ENCODE measurements at places on chromosomes 7 and 10.

- no peak for DNase-seq
These were observed 42.2 kb downstream of the ZWINT start for GRCh38 chr10:56318816-56319215.

GRCh38 chr7:31119249-31119648 lies 67.1 kb downstream of the ADCYAP1R1 start:
- DNase-seq, result no peak

- peak; percentile 40 for DNase-seq
These were observed 154.8 kb downstream of the CCDC3 start for GRCh38 chr10:12846718-12847117.

DNA sequence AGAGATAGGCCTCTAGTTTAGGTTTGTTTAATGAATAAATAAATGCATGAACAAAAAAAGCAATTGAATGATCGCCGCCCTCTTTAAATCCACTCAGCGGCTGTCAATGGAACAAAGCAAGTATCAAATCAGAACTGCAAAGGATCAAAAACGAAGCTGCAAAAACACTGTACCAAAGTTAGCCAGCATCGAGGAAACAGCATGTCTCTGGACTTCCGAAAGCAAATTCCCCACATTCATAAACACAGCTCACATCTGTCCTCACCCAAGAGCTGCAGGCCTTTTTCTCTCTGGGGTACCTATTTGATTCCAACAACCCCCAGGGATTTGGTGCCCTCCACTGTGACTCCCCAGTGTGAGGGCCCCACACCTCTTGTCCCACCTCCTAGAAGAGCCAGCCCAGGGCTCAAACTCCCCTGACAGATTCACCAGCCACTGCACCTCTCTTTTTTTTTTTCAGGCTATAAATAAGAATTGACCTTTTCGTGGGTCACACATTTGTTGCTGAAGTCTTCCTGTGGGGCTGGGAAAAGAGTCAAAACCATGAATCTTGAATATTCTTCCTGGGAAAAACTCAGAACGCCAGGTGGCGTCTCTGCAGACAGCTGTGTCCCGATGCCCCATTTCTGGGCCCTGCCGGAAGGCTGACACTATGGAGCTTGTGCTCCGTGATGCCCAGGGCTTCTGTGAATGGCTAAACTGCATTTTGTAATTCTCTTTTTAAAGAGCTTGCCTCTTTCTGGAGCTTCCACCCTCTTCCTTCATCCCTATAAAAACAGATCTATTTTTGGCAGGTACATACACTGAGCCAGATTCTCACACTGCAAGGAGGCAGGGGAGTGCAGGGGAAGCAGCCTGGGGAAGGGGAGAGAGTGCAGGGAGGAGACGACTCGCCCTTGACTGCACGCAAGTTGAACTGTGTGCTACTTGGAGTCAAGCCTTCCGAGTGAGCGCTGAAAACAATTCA lies 51.7 kb downstream of the HSPA12A start:
- DNase-seq, result peak; percentile 17

- DNase-seq, result no peak
These were observed 294.4 kb upstream of the NPVF start for GRCh38 chr7:25522727-25523126.

DNA sequence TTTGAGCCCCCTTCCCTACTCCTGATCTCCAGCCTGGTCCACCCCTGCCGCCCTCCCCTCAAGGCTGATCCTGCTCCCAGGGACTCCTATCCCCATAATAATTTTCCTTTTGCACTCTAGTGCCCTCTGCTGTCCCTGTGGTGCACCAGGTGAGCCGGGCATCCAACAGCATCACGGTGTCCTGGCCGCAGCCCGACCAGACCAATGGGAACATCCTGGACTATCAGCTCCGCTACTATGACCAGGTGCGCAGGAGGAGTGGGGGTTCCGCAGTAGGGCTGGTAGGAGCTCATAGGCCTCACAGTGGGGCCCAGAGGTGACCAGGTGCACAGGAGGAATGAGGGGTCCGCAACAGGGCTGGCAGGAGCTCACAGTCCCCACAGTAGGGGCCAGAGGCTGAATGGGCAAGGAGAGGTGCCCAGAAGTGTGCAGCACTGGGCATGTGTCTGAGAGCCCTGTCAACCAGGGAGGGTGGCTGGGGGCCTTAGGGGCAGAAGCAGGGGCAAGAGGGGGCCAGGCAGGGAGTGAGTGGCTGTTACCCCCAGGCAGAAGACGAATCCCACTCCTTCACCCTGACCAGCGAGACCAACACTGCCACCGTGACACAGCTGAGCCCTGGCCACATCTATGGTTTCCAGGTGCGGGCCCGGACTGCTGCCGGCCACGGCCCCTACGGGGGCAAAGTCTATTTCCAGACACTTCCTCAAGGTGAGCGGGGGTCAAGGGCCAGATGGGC lies 11.7 kb downstream of the EPHB6 start:
- peak; percentile 11 for DNase-seq

GRCh38 chr10:47146572-47146971 lies 153.4 kb upstream of the GDF10 start:
- no peak for DNase-seq

DNA sequence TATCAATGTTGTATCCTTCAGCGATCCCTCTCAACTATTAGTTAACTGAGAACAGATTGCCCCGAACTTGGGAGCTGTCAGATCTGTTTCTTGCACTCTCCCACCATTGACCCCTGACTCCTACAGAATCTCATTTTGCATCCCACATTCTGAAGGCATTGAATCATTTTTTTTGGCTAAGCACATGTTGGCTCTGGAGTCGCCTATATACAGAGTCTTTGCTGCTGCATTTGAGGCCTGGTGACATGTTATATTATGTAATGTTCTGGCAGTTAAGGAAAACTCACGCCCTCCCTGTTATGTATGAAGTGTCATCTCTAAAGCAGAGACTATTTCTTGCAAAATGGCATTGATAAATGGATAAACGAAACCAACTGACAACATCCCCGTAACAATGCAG lies 159.2 kb upstream of the ITGB1 start:
- DNase-seq, result peak; percentile 66

GRCh38 chr10:122688293-122688989 lies 11.2 kb downstream of the C10orf120 start:
- DNase-seq, result no peak

DNA sequence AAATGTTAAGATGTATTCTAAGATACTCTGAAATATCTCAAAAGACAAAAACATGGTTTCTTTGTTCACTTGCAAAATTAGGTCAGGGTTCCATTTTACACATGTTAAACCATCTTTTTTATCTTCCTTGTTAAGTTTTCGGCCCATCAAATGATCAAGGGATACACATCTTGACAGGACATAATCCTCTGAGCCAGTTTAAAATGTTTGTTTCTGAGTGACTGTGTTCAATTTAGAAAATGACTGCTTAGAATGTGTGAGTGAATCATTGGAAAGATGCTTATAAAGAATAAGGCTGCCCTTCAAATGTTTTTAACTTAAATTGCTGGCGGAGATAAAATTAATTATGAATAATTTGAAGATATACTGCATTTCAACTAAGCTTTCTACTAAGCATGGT lies 95.9 kb upstream of the SLC26A5 start:
- DNase-seq, result no peak

DNA sequence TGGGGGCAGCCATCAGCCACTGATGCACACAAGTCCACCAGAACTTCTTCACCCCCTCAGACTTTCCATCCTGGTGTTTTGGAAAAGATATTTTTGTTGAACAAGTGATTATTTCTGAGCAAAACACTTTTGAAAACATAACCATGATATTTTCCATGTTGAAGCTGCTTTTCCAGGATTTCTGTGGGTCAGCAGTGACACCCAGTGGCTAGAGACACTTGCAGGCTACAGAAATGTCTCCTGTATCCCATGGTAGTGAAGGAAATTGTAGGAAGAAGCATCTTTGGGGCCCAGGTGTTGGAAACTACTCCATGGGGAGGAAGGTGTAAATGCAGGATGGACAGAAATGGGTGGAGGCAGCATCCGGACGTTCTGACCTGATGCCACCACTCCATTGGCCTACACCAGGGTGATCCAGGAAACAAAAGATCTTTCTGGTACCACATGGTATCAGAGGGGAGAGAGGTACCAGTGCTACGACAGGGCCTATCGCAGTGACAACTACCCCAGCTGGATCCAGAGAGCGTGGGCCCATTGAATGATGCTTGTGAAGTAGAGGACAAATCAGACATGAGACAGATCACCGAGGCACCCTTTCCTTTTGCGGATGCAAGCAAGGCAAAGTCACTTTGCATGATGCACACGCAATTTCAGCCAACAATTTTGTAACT lies 111.7 kb upstream of the COBL start:
- no peak for DNase-seq

DNA sequence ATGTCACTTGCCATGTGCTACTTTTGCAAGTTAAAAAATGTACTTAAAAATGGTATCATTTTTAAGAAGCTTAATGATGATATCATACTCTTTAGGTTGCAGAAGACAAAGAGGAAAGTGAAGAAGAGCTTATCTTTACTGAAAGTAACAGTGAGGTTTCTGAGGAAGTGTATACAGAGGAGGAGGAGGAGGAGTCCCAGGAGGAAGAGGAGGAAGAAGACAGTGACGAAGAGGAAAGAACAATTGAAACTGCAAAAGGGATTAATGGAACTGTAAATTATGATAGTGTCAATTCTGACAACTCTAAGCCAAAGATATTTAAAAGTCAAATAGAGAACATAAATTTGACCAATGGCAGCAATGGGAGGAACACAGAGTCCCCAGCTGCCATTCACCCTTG lies 6.1 kb downstream of the LMOD2 start:
- no peak for DNase-seq

DNA sequence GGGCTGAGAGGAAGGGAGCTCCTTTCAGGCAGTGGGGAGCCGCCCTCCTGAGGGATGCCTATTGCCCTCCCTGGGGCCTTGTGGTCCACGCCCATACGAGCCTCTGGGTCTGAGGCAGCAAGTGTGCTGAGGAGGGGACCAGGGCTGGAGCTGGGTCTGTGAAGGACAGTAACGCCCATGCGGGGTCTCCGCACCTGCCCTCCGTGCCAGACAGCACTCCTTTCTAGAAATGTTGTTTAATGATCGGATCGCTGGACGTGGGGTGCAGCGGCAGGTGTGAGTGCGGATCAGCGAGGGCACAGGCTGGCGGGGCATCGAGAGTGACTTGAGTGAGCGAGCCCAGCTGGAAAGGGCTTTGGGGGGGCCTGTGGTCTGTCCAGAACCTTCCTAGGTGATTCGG lies 70.1 kb downstream of the ELFN1 start:
- DNase-seq, result no peak

GRCh38 chr7:135673360-135673706 lies 11.0 kb downstream of the STMP1 start:
- DNase-seq, result peak; percentile 52

DNA sequence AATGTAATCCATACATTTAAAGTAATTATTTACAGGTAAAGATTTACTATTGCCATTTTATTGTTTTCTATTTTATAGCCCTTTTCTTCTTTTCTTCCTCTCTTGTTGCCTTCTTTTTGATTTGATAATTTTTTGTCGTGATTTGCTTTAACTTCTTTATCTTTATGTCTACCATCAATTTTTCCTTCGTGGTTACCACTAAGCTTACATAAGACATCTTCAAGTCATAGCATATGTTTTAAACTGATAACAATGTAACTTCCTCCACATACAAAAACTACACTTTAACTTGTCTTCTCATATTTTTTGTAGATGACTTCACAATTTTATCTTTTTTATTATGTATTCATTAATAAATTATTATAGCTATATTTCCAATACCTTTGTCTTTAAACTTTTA lies 316.6 kb downstream of the PLXDC2 start:
- no peak for DNase-seq

- no peak for DNase-seq
These were observed 823.5 kb upstream of the POM121L12 start for GRCh38 chr7:52211930-52212329.

DNA sequence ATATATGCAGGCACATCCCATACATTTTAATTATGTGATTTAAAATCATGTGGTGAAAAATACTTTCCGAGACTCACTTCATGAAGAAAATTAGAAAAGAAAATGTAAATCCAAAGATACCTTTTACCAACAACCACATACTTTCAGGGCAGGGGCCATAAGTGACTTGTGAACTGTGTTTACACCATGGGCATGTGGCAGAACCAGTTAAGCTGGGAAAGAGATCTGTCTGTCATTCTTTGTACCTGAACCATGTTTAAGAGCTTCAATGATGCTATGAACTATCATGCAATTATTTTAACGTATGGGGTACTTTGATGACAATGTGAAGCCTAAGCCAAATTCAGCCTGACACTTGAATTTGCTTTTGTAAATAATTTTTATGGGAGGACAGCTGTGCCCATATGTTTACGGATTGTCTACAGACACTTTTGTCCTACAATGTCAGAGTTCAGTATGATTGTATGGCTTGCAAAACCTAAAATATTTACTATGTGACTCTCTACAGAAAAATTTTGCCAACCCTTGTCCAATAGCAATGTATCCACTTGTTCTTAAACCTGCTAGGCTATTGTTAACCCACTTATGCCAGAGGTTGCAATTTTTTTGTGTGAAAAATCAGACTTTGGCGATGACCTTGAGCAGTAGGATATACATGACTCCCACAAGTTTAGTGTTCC lies 654.6 kb downstream of the TNS3 start:
- no peak for DNase-seq

DNA sequence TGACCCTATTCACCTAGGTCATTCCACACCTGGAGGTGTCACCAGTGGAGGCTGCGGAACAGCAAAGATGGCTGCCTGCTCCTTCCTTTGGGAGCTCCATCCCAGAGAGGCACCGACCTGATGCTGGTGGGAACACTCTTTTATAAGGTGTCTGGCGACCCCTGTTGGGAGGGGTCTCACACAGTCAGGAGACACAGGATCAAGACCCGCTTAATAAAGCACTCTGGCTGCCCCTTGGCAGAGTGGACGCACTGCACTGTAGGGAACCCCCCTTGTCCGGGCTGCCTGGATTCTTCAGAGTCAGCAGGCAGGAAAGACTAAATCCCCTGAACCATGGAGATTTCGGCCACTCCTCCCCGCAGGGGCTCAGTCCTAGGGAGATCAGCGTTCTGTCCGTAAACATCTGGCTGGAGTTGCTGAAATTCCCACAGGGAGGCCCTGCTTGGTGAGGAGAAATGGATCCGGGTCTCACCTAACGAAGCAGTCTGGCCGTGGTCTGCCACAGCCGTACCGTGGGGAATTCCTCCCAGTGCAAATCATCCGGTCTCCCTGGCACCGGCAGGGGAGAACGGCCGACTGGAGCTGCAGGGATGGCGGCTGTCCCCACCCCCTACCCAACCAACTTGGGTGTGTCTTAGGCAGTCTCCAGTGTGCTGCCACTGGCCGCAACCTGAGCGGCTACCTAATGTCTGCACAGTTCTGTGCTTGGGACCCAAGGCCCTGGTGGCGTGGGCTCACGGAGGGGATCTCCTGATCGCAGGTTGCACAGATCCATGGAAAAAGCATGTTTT lies 66.1 kb downstream of the LSMEM1 start:
- peak; percentile 17 for DNase-seq

- no peak for DNase-seq
These were observed 53.7 kb upstream of the DOCK1 start for GRCh38 chr10:126851414-126852108.

DNA sequence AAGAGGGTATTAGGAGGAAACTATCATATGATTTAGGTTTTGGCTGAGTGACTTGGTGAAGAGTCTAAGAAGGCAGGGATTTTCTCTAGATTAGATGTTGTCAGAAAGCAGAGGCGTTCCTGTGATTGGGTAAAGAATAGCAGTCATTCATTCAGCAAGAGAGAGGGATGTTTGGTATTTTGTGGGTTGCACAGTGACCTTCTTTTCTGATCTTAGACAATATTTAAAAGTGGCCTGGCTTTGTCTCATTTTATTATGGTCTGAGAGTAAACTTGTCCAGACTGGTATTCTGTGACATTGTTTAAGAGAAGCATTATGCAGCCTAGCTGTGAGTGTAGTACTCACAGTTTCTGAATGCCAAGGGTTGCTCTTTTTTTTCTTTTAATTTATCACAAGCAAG lies 18.5 kb downstream of the HYAL4 start:
- no peak for DNase-seq
